ENCODE measurements at places on chromosomes 3 and 15. TPM values are rescaled to one million over a fixed set of nuclear protein-coding genes. Genes with fewer than 3 reads are reported as not detected.

Gene ZBBX
- total RNA-seq = not detected

Gene GOLGA6L7
- not detected for total RNA-seq

Gene CHDH
- total RNA-seq = 6.2 TPM

Gene KCNH8
- total RNA-seq = not detected

Gene GUCA1C
- not detected for total RNA-seq

Gene STX19
- not detected for total RNA-seq

Gene CHRM5
- 0.36 TPM for total RNA-seq

Gene VPS13C
- total RNA-seq = 11.6 TPM

Gene PRSS50
- total RNA-seq = not detected

Gene C3orf38
- 17.1 TPM for total RNA-seq

Gene ABI3BP
- total RNA-seq = 0.17 TPM

Gene RAB27A
- 9.7 TPM for total RNA-seq

Gene P2RY14
- not detected for total RNA-seq

Gene LRTM1
- not detected for total RNA-seq

Gene GOLGA8R
- not detected for total RNA-seq

Gene CDHR4
- not detected for total RNA-seq

Data from Daoy (cell line).